ENCODE measurements at places on chromosomes 2 and 18.

GRCh38 chr18:35067454-35067853, 26.2 kb downstream of the MAPRE2 start:
- DNase-seq: no peak

- DNase-seq: no peak
These were observed 25.2 kb downstream of the FBXO36 start for GRCh38 chr2:229947544-229947943.

DNA sequence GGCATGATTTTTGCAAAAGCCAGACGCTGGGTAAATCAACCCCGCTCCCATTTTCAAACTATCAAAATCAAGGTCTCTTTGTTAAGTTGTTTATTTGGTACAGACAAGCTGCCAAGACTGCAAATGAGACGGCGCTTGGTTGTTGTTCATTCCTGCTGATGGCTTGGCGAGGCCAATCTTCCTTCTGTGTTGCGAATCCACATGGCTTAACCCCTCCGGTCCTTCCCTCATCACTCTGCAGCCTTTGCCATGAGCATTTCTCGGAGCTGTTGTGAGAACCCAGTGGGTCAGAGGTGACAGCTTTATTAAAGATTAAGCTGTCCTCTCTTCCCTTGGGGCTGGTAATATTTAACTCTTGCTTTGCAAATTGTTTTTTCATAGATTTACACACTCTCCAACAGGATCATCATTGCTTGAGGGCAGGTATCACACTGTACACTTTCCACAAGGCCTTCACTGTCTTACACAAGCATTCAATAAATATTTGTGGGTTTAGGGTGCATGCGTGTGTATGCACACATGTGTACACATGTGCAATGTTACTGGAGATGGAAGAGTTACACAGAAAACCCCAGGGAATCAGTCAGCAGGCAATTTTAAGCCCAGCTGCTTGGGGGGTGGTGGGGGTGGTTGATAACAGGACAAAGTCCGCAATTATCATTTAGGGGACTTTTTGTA, 27.8 kb upstream of the KCNF1 start:
- DNase-seq: no peak

DNA sequence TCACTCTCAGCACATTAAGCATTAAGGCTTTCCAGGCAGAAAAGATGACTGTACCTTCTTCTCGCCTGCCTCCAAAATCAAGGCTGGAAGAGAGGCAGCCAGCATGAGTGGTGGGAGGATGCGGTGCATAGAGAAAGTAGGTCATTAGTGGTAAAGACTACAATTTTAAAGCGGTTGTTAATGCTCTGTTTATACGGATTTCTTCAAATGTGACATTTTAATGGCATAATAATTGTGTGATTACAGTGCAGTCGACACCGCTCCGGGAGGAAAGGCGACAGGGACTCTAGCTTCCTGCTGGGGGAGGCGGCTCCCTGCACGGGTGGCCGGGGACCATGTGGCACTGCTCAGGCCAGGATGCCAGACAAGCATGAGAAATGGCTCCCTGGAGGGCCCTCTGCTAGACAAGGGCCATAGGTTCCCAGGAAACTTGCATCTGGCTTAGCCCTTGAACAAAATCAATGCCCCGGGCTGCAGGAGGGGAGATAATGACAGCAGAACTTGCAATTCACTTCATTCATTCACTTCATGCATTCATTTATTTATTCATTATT, 129.6 kb downstream of the GALNT14 start:
- no peak for DNase-seq

- no peak for DNase-seq
These were observed 44.3 kb downstream of the SCN9A start for GRCh38 chr2:166331468-166331867.

DNA sequence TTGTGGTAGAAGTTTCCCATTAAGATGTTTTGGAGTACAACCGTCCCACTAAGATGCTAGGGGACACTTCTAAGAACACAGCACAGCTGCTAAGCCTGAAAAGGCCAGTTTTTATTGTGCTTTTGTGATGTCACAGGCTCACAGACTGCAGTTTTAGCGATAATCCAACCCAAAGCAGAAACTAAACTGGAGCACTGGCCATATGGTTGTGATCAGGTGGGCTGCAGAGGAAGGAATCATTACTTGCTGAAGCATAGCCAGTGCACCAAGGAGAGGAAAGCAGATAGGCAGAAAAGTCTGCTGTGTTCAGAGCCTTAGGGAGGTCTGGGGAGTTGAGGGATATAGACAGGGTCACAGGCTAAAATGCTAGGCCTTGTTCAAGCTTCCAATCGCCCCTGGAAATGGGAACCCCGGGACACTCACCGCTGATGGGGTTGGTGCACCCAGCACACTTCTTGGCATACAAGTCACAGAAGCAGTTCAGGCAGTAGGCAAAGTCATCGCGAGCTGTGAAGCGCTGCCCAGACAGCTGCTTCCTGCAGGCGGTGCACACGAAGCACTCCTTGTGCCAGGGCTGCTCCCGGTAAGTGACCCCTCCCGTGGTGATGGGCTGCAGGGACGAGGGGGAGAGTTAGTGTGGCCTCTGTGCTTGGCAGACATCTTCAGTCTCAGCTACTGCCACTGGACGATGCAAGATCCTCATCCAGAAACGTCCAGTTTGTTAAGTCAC, 25.7 kb downstream of the C2orf49 start:
- DNase-seq: no peak

GRCh38 chr2:78718473-78718872, 307.0 kb upstream of the REG3G start:
- no peak for DNase-seq

Measured in GM12891 (cell line).